ENCODE measurements at places on chromosomes 7 and 10.
A peak's percentile ranks its signal among the peaks of the same experiment; 100 is the strongest.

- DNase-seq = no peak
These were observed 157.3 kb downstream of the PCLO start for GRCh38 chr7:83005410-83005809.

- DNase-seq = no peak
These were observed 17.6 kb downstream of the RAMP3 start for GRCh38 chr7:45174966-45175765.

DNA sequence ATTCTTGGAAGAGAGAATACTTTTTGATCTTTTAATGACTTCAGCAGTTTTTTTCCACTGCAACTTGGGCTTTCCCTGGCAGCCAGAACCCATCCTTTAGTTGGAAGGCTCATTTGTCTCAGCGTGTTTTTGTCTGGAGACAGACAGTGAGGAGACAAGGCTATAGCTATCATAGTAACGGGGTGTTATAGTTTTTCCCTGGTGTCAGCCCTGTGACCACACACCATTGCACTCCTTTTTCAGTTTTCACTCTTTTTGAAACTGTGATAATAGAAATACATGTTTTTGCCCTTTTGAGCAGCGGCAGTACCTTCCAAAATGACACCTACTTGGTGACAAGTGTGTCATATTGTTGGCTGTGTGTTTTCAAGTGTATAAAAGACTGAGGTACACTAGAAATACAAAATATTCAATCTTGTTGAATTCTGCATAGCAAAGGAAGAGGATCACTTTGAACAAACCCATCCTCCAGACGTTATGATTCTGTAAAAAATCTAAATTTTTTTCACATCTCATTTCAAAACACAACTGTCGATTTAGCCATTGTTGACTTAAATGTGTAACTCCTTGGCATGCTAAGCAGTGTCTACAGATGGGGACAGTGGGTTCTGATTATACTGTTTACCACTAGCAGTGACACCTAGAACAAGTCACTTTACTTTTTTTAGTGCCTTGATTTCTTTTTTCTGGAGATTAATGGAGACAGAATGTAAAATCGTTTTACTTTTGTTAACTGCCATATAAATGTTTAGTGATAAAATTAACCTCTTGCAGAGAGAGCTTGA, 130.1 kb downstream of the EXOC4 start:
- DNase-seq = no peak

- DNase-seq = peak; percentile 56
These were observed 92.9 kb downstream of the CPED1 start for GRCh38 chr7:121081327-121081936.

GRCh38 chr10:76444034-76444800, 1012.8 kb downstream of the LRMDA start:
- no peak for DNase-seq

DNA sequence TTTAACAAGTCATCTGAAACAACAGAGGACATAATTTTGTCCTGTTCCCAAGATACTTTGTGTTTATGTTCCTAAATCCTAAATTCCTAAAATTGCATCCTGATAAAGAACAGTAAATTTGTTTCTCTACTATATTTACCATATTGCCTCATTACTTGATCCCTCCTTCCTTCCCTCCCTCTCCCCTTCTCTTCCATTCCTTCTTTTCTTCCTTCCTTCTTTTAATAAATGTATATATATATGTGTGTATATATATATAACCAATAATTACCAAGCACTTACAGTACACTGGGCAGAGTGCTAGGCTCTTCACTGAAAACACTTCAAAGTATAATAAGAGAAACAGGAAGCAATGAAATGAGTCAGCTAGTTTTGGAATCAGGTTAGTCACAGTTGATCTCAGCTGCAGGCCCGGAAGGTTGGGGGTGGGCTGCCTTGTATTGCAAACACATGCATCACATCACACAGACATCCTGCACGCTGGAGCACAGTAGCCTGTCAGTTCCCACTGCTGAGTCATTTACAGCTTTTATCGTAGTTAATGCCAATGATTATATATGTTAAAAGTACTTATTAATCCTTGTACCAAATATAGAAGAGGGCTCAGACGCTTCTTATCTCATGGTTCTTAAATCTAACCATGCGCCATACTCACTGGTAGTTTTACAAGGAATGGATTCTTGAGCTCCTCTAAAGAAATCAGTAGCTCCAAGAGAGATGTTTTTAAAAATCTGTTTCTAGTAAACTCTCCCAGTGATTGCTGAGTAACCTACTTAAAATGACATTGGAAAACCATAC, 551.7 kb downstream of the GRM8 start:
- DNase-seq = peak; percentile 59

DNA sequence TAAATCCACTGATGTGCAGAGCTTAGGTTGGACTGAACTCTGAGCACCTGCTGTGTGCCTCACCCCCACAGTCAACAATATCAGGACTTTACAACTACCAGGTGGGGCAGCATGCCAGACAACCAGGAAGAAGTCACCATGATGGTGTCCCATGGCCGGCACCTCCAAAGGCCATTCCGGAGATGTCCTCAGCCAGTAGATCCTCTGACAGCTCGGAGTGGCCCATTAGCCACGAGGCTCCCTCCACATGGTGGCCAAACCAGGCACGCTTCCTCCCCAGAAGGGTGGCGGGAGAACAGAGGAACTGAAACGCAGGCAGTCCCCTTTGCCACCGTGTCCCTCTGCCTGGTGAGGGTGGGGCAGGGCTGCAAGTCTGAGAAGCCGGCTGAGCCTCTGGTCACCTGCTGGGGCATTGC, 390.0 kb downstream of the TNS3 start:
- no peak for DNase-seq

DNA sequence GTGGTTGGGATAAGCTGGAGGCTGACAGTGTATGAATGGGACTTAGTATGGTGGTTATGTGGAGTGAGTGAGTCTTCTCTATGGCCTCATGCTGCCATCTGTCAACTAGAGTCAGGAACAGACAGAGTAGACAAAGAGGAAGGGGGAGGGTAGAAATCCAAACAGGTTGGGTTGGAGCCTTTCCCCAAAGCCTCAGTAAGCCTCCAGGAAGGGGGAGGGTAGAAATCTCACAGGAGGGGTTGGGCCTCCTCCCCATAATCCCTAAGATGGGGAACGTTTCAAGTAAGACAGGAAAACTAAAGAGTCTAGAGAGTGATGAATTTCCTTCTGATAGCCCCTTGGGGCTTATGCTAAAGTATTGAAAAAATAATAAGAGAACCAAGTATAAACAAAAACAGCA, 2.0 kb upstream of the AKR1B15 start:
- DNase-seq = no peak

- no peak for DNase-seq
These were observed 148.3 kb downstream of the SVIL start for GRCh38 chr10:29486433-29486832.

DNA sequence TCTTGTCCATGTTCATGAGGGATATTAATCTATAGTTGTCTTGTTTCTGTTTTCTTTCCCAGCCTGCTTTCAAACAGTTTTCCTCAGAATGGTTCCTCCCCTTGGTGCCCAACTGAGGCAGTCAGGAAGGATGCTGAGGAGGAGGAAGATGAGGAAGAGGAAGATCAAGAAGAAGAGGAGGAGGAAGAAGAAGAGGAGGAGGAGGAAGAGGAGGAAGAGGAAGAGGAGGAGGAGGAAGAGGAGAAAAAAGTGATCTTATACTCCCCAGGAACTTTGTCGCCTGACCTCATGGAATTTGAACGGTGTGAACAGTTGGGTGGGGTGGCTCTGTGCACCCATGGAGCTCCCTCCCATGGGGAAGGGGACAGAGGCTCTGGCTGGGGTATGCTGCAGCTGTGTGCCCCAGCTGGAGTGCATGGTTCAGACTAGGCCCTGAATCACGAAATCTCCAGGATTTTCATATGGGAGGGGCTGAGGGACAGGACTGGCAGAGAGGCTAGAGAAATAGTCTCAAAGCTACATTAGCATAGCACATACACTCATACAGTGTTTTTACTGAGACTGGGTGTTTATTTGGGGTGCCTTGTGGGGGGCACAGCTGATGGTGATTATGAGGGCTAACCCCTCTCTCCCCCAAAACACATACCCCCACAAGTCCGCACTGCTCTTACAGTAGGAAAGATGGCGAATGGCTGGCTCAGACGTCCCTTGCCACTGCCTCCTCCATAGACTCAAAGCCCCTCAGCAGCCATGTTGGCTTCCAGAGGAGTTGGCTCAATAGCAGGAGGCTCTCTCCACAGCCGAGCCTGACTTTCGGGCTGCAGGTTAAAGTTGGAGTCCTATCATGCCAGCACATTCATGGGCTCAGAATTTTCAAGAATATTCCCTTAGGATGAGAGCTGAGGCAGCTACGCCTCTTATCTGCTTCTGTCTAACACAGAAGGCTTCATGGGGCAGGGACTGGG, 11.9 kb downstream of the STRA8 start:
- no peak for DNase-seq

DNA sequence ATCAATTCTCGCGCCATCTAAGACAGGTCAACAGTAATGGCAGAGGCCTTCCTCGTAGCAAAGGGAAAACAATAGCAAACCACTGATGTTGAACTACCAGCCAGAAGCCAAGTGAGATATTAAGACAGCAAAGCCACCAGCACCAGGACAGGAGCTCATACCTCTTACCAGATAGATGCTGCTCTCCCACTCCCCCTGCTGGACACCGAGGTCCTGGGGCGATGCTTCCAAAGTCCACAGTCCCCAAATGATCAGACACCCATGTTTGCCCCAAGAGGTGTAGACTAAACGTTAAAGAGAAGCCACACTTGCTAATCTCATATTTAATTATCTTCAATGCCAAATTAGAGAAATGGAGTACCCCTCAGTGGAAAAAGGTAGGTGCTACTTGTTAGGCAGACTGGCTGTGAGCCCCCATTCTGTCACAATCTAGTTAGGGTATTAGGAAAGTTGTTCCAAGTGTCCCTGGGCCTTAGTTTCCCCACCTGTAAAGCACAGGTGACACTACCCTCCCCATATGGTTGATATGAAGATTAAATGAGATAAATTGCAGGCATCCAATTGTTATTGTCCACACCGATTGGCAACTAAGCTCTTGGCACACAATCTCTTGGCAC, 39.9 kb downstream of the TOMM7 start:
- DNase-seq = no peak

DNA sequence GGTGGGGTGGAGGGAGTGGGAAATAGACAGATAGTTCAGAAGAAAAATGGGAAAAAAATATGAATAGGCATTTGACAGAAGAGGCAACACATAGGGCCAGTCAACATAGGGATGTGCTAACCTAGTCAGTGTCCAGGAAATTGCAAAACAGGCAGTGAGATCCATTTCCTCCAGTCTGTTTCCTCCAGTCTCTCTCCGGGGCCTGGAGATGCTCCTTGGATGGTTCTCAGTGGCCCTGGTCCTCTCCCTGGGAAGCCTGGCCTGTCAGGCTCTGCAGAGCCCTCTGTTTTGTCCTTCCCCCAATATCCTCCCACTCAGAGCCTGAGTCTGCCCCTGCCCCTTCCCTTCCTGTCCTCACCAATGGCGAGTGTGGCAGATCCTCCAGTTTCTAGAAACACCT, 52.6 kb downstream of the SYPL1 start:
- no peak for DNase-seq

- no peak for DNase-seq
These were observed 159.1 kb upstream of the YAE1 start for GRCh38 chr7:39407137-39407536.

DNA sequence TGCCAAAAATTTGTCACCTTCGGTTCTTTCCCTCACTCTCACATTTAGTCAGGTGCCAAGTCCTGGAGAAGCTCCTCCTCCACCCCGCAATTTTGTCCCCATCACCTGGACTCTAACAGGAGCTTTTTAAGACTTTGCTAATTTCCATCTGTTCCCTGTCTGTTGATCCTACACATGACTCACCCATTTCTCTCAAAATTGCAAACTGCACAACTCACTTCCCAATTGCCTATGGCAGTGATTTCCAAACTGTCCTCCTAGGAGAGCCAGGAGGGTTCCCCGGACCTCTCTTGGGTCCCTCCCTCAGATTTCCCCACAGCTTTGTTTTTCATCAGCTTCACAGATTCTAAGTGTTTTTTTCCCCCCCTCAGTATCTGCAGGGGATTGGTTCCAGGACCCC, 120.3 kb downstream of the WNT2 start:
- no peak for DNase-seq

- DNase-seq = no peak
These were observed 187.0 kb downstream of the PPP1R17 start for GRCh38 chr7:31873816-31874597.

GRCh38 chr7:133395551-133395950, 142.7 kb downstream of the EXOC4 start:
- DNase-seq = no peak

GRCh38 chr10:132335189-132336063, 3.4 kb downstream of the LRRC27 start:
- no peak for DNase-seq

DNA sequence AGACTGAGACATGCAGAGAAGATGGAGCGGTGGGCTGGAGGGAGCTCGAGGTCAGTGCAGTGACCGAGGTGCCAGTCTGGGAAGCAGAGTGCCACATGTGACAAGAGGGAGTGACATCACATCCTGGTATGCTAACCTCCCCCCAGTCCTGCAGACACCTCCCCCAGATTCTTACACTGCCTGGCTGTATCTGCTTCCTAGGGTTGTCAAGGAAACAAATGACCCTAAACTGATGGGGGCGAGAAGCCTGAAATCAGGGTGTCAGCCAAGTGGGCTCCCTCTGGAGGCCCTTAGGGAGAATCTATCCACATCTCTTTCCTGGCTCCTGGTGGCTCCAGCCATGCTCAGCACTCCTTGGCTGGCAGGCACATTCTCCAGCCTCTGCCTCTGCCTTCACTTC, 316.1 kb upstream of the ZMIZ1 start:
- DNase-seq = no peak

DNA sequence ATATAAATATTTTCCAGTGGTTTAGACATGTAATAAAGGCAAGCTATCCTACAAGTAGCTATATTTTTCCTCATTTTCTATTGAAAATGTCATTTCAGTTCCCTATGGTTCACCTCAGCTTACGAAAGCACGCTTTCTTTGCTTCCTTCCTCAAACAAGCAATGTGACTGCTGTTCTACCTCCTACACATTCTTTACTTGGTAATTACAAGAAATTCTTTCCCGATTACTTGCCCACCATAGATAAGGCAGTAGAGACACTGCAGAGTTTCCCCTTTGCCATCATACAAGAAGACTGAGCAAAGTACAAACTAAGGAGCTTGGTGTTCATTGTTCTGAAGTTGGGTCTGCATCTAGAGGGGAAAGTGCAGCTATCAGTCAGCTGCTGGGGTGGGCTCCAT, 249.4 kb downstream of the CRPPA start:
- no peak for DNase-seq

GRCh38 chr7:149490083-149490760, 7.4 kb downstream of the ZNF746 start:
- no peak for DNase-seq

- DNase-seq = no peak
These were observed 40.7 kb upstream of the FMC1 start for GRCh38 chr7:139300390-139300789.

GRCh38 chr10:118742032-118742431, 12.7 kb downstream of the CACUL1 start:
- no peak for DNase-seq

DNA sequence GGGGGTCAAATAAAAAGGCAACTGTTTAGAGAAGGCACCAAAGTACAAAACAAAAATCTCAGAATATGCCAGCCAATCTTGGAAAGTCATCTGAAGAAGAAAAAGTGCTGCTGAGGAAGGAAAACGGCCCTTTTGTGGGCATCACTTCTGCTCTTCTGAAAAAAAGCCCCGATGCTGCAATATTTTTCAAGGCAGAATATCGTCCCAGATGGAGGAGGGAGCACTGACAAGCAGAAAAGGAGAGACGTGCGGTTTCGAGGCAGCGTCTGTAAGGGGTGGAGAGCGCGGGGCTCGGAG, 959 bp upstream of the ATRNL1 start:
- DNase-seq = no peak
